ENCODE measurements at places on chromosomes 2 and 18.

DNA sequence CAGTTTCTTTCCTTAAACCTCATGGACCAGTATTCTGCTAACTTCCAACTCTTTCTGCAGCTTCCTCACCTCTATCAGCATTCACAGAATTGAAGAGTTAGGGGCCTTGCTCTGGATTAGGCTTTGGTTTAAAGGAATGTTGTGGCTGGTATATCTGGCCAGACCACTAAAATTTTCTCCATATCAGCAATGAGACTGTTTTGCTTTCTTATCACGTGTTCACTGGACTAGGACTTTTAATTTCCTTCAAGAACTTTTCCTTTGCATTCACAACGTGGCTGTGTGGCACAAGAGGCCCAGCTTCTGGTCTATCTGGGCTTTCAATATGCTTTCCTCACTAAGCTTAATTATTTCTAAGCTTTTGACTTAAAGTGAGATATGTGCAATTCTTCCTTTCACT lies 33.4 kb downstream of the SP3 start:
- no peak for DNase-seq

- no peak for DNase-seq
These were observed 71.3 kb downstream of the MYL12B start for GRCh38 chr18:3333056-3333720.

- no peak for DNase-seq
These were observed 3.6 kb upstream of the DOK6 start for GRCh38 chr18:69397096-69397495.

GRCh38 chr2:10497797-10498251 lies 49.7 kb upstream of the ODC1 start:
- DNase-seq: peak; percentile 78

- DNase-seq: no peak
These were observed 52.9 kb downstream of the SCG2 start for GRCh38 chr2:223549215-223549614.

DNA sequence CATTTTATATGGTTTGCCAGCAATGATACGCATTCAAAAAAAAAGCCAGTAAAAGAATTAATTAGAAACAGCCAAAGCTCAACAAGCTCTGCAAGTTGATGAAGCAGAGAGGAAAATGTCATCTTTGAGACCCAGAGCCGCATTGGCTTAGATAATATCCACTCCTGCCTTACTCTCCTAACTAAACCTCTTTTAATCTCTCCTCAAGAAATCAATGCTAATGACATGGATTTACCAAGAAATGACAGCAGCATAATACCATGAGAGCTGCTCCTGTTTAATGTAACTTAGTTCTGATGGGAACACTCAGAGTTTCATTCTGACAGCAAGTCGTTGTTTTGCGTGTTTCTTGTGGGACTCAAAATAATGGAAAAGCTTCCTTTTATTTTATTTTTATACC lies 1099.4 kb upstream of the PIK3C3 start:
- no peak for DNase-seq

- DNase-seq: no peak
These were observed 491.8 kb downstream of the XIRP2 start for GRCh38 chr2:167380094-167380493.

- no peak for DNase-seq
These were observed 42.1 kb upstream of the TTC39C start for GRCh38 chr18:23972453-23972852.

DNA sequence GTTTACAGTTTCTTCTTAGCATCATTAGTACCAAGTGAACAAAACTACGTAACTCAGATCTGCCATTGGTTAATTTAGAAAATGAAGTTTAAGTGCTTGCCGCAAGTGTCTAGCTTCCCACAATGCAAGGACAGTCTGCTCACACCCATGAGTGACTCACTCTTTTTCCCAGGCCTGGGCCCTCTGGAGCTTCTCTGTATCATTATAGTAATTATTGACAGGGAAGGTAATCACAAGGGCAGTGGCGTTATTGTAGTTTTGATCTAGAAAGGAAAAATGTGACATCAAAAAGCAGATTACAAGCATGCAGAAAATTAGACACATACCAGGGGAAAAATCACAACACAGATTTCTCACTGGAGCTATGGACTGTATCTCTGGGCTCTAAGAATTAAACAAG lies 38.5 kb downstream of the NPC1 start:
- no peak for DNase-seq

- no peak for DNase-seq
These were observed 138.6 kb downstream of the B3GNT2 start for GRCh38 chr2:62334440-62335058.

GRCh38 chr2:184923751-184924150 lies 325.4 kb downstream of the ZNF804A start:
- DNase-seq: no peak

GRCh38 chr18:3305933-3306332 lies 44.0 kb downstream of the MYL12B start:
- no peak for DNase-seq

DNA sequence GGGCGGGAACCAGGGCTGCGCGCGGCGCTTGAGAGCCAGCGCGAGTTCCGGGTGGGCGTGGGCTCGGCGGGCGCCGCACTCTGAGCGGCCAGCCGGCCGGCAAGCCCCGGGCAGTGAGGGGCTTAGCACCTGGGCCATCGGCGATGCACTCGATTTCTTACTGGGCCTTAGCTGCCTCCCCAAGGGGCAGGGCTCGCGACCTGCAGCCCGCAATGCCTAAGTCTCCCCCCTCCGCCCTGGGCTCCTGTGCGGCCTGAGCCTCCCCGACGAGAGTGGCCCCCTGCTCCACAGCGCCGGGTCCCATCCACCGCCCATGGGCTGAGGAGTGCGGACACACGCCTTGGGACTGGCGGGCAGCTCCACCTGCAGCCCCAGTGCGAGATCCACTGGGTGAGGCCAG lies 36.5 kb upstream of the MAP2 start:
- no peak for DNase-seq

- DNase-seq: no peak
These were observed 1.3 kb upstream of the SMAD2 start for GRCh38 chr18:47931718-47932103.

DNA sequence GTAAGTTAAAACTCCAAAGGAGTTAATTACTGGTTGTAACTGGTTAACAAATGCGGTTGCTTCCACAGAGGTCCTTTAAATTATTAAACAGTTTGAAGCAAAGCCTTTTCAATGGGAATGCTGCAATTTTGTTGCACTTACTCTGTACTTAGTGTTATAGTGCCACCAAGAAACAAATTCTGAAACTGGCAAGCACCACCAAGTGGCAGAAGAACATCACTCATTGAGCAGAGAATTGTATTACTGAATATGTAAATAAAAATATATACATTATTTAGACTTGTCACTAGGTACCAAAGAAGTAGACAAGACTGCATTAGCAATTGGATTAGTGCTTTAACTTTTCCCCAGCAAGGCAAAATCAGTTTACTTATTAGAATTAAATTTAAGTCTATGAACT lies 2.6 kb upstream of the TMEFF2 start:
- DNase-seq: no peak

DNA sequence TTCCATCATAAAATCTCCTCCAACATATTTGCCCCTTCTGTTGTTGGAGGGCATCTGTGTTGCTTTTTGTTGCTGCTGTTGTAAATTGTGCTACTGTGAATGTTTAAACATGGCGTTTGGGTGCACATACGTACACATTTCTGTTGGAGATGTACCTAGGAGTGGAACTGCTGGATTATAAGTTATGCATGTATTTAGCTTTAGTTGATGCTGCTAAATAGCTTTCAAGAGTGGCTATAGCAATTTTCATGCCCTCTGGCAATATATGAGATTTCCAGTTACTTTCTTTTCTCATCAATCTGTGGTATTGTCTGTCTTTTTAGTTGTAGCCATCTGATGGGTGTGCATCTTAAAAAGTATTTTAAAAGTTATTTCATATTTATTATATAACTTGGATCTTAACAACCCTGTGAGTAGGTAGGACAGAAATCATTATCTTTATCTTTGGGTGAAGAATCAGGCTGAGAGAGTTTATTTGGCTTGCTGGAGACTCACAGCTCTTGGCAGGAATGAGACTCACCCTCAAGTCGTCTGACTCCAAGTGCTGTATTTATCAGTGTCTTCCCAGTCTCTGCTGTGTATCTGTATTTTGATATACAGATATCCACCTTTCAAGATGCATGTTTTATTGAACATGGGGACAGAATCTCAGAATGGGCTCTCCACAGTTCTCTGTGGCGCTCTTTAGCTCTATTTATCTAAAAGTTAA lies 16.9 kb downstream of the ZNF236 start:
- DNase-seq: no peak

GRCh38 chr2:28054916-28055315 lies 164.4 kb downstream of the BABAM2 start:
- no peak for DNase-seq

DNA sequence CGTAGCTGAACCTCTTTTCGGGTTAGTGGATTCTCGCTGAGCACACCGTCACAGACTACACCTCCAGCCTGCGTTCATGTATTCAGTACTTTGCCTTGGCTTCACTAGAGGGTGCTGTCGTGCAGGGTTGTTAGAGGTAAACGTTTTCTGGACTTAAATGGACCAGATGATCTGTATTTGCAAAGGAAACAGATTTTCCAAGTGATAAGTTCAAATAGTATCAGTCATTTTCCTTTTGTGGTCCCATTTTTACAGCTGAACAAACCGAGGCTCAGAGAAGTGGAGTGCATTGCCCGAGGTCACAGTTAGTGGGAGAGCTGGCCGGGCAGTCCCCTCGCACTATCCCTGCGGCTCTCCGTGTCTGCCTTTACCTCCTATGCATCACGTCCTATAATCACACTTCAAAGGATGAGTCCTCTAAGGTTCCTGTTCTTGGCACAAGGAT lies 125.9 kb downstream of the MAP4K4 start:
- no peak for DNase-seq

All from left forelimb (tissue), 1 donor.